ENCODE measurements at places on chromosomes 12 and 14. TPM values are rescaled to one million over a fixed set of nuclear protein-coding genes. Genes with fewer than 3 reads are reported as not detected.

The BORCS5 gene
- total RNA-seq = 8.7 TPM

The DENND5B gene
- total RNA-seq = 4.3 TPM

The APOF gene
- not detected for total RNA-seq

The SIX6 gene
- not detected for total RNA-seq

The CLEC4C gene
- total RNA-seq = not detected

The SERPINA9 gene
- total RNA-seq = not detected

The IGF1 gene
- not detected for total RNA-seq

The GLIPR1L1 gene
- not detected for total RNA-seq

The DEGS2 gene
- total RNA-seq = 3.4 TPM

The PPP4R3A gene
- 42.0 TPM for total RNA-seq

The PTGR2 gene
- 8.9 TPM for total RNA-seq

The PPFIA2 gene
- not detected for total RNA-seq

The RPL41 gene
- 6,389 TPM for total RNA-seq

The ATP6V1D gene
- 93.7 TPM for total RNA-seq
